Activated T-cell treated with anti-CD3 and anti-CD28 coated beads for 48 hours (primary cell): ENCODE measurements at places on chromosomes 2 and 18.

DNA sequence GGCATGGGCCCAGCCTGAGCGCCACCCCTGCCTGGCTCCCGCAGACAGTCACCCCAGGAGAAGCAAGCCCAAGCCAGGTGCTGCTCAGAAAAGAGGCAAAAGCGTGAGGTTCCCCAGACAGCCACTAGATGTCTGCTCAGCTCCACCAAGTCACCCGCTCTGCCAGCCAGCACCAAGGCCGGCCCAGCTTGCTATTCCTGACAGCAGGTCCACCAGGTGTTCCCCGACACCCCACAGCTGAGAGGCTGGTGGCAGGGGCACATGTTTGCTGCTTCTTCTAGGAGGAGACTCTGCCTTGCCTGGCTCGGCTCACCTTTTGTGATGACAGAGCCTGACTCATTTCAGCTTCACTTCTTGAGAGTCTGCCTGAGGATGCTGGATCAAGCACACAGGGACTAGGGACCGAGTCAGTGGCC lies 206.7 kb downstream of the MGAT5 start:
- DNase-seq, result peak; percentile 8

- no peak for DNase-seq
Observed at GRCh38 chr2:46837704-46838103, 77.9 kb downstream of the MCFD2 start.

DNA sequence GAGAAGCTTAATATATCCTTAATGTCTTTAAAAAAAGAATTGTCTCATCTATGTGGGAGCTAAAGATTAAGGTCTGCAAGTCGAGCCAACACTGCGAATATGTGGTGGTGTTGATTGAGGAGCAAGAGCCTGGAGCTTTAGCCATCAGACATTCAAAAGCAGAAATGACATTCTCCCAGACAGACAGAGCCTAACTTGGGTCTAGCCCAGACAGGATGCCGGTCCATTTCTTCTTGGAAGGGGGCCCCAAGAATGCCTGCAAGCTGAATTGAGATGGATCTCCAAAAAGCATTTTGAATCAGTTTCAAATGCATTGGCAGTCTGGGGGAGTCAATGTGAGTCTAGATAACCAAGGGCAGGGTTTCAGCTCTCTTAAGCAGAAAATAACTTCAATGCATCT lies 30.1 kb upstream of the EML4 start:
- DNase-seq, result no peak

DNA sequence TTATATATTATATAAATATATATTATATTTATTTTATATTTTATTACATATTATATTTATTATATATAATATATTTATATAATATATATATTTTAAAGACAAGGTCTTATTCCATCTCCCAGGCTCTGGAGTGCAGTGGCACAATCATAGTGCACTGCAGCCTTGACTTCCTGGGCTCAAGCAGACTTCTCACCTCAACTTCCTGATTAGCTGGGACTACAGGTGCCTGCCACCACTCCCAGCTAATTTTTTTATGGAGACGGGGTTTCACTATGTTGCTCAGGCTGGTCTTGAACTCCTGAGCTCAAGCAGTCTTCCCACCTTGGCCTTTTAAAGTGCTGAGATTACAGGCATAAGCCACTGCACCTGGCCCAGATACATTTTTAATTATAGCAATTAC lies 110.0 kb downstream of the PHLPP1 start:
- no peak for DNase-seq

DNA sequence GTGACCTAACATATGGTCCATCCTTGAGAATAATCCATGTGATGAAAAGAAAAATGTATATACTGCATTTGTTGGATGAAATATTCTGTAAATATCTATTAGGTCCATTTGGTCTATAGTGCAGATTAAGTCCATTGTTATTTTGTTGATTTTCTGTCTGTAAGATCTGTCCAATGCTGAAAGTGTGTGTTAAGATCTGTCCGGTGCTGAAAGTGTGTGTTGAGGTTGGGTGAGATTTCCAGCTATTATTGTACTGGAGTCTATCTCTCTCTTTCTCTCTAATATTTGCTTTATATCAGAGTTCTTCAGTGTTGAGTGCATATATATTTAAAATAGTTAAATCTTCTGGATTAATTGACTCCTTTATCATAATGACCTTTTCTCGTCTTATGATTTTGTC lies 828.8 kb upstream of the CRIM1 start:
- DNase-seq, result no peak

- DNase-seq, result no peak
Observed at GRCh38 chr18:70457223-70457622, 168.4 kb downstream of the SOCS6 start.

GRCh38 chr2:8484502-8485283 lies 197.2 kb upstream of the ID2 start:
- DNase-seq, result no peak

DNA sequence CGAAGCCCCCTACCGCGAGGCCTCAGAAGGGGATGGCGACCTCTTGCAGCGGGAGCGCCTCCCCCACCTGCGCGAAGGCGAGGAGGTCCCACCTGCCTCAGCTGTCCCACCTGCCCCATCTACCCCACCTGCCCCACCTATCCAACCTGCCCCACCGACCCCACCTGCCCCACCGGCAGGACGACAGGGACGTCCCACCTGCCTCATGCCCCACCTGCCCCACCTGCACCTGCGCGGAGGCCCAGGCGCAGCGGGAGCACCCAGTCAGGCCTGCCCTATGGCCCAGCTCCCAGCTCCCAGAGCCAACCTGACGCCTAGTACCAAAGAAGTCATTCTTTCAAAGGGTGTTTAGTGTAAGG lies 489.1 kb upstream of the SMIM21 start:
- no peak for DNase-seq

DNA sequence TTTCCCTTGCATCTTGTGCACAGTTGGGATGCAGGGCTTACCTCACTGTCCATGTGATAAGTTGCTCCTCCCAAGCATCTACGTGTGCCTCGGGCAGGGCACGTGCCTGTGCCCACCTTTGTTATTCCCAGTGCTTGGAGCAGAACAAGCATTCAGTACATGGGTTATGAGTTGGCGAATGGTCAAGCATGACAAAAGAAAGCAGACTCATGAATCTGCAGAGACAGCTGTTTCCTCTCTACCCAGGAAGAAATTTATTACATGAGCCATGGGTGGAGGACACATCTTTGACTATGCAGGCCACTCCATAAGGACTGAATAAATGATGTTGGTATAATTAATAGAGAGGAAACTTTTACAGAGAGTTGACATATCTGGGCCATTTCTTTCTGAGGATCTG lies 127.8 kb downstream of the TPGS2 start:
- no peak for DNase-seq

DNA sequence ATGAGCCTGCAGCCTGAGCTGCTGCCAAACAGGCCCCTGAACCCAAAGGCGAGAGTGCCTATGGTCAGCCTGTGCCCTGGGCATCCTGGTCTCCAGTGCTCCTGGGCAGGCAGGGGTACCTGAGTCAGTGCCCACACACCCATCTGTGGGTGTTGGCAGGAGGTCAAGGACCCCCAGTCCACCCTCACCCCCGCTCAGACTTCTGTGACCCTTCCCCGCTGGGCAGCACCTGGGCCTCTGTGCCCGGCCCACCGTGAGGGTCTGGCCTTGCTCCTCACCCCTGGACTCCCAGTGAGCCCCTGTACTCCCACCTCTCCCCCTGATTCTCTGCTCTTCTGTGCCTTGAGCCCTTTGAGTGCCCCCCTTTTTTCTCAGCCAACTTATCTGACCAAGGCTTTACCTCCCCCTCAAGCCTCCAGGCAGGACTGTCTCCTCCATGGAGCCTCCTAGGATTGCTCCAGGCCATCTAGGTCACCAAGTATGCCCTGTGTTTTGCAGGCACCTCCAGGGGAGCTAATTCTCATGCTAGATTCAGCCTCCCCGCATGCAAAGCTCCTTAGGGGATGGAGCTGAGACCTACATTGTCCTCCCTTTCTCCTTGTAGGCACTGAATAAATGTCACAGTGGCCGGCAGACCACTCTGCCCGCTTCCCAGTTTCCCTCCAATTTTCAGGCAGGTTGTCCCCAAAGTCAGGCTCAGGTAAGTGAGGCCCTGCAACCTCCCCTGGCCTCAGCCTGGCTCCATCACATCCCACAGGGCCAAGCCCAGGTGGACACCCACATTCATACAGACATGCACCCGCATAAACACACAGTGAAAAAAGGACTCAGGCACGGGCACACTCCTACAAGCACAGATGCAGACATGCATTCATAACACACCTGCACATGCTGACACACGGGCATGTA lies 21.9 kb upstream of the PTMA start:
- no peak for DNase-seq

GRCh38 chr2:222333397-222333796 lies 34.6 kb upstream of the PAX3 start:
- no peak for DNase-seq

DNA sequence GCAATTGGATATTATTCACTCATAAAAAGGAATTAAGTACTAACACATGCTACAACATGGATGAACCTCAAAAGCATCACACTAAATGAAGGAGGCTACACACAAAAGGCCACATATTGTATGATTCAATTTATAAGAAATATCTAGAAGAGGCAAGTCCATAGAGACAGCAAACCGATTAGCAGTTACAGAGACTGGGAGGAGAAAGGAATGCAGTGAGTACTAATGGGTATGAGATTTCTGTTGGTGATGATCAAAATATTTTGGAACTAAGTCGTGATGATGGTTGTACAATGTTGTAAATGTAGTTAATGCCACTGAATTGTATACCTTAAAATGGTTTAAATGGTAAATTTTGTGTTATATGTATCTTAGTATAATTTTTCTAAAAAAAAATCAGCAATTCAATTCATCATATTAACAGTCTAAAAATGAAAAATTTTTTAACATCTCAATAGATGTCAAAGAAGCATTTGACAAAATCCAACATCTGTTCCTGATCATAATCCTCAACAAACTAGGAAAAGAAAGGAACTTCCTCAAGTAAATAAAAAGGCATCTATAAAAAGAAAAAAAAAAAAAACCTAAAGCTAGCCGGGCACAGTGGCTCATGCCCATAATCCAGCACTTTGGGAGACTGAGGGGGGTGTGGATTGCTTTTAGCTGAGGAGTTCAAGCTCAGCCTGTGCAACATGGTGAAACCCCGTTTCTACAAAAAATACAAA lies 98.1 kb downstream of the TGIF1 start:
- DNase-seq, result no peak

DNA sequence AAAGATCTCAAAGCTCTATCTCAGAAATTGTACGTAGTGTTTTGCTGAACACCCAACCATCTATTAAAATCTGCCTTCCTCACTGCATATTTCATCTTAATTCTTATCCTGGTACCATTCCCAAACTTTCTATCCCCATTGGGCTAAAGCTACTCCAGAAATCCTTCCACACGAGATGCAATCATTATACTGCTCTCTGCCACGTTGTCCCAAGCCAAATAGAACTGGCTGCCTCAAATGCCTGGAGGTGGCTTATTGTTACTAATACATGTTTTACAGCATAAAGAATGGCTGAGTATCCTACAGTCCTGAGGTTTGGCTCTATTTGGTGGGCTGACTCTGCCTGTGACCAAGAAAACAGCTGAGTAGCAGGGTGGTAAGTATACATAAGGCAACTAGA lies 306.0 kb upstream of the ACVR2A start:
- no peak for DNase-seq

GRCh38 chr2:128468186-128468920 lies 149.7 kb upstream of the HS6ST1 start:
- DNase-seq, result no peak

- DNase-seq, result no peak
Observed at GRCh38 chr2:9488583-9489547, 14.5 kb downstream of the IAH1 start.

GRCh38 chr2:179050755-179051154 lies 818 bp upstream of the CCDC141 start:
- no peak for DNase-seq

DNA sequence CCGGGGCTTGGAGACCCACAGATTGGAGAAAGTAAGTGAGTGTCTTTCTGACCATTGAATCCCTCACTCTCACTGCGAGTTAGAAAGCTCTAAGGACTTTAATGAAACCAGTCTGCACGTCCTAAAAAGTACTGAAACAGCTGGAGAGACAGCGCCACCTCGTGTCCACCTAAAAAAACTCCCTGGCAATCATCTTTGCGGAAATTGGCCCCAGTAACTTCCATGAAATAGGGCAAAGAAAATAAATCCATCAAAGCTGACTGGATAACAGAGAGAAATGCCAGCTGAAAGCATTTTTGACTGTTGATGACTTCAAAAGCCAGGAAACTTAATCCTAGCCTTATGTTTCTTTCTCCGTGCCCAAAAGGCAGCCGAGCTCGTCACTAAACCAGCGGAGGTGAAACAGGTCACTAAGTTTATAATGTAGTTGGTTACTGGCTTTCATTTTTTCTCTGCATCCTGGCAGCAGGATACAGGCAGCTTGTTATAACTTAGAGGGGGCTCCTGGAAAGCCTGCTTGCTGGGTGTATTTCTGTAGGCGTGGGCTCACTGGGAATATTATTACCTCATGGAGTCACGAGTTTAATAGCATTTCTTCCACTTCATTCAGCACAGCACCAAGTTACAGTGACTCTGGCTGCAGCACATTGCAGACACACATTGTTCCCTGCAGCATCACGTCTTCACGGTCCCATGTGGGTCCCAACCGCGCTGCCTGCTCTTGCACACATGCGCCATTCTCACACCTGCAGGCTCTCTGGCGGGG lies 266.5 kb downstream of the HRH4 start:
- DNase-seq, result peak; percentile 32

DNA sequence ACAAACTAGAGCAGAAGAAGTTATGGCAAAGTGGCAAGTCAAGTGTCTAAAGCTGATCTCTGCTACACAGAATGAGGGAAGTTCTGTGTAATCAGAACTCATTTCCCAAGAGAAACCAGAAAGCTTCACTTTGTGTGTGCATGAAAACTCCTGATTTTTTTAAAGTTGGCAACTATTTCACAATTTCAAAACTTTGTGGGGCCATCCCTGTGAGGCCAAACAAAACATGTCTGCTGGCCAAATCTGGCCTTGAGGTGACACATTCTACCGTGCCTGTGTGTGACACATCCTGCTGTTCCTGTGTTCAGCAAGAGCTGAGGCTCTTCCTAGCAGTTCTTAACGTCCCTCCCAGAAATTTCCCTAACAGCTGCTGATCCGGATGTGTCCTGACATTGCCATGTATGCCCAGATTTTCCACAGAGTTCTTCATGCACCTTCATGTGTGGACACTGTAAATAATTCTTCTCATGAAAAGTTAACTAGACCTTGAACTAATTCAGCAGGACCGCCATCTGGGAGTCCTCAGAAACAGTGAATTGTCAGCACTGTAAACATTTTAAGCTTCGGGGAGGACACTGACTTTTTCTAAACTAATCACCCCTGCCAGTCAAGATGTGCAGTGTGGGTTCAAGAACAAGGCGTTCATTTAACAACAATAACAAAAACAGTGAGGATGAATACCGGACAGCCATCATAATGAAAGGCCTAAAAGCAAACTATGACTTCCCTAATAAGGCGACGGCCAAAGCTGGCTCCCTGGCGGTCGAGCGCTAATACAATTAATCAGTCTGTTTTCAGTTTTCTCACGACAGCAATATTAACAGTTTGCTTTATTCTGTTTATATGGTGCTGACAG lies 99.0 kb downstream of the PLEKHM3 start:
- DNase-seq, result no peak

- DNase-seq, result no peak
Observed at GRCh38 chr2:122908159-122908558, 1116.9 kb upstream of the CNTNAP5 start.

GRCh38 chr2:157593411-157593810 lies 35.3 kb downstream of the ACVR1C start:
- DNase-seq, result no peak

GRCh38 chr2:233922471-233922870 lies 5.3 kb downstream of the TRPM8 start:
- DNase-seq, result no peak

GRCh38 chr18:56869189-56869777 lies 218.1 kb downstream of the WDR7 start:
- DNase-seq, result no peak

GRCh38 chr18:36534154-36534688 lies 236.7 kb downstream of the FHOD3 start:
- no peak for DNase-seq
